ENCODE measurements at places on chromosomes 6 and 20.
A peak's percentile ranks its signal among the peaks of the same experiment; 100 is the strongest.

GRCh38 chr6:69861986-69862385 lies 4.4 kb upstream of the COL19A1 start:
- no peak for DNase-seq

GRCh38 chr20:61679473-61679872 lies 386.2 kb downstream of the TAF4 start:
- no peak for DNase-seq

DNA sequence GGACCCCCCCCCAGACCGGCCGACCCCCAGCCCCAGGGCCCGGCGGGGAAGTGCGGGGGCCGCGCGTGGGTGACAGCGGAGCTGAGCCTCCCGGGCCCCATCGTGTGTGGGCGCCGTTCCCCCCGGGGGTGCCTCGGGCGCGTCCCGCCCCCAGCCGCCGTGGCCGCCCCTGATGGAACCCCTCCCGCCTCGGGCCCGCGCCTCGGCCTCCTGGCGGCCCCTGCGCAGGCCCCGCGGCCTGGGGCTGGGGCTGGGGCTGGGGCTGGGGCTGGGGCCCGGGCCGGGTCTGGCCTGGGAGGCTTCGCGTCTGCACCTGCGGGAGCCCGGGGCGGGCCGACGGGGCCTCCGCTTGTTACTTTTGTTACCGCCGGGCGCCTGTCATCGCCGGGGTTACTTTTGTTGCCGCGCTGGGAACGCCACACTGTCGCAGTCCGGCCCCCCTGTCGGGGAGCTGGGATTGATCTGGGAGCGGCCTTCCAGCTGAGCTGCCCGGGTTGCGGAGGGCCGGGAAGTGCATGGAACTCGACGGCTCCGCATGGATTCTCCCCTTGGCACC lies 598 bp downstream of the OGFR start:
- DNase-seq: no peak

DNA sequence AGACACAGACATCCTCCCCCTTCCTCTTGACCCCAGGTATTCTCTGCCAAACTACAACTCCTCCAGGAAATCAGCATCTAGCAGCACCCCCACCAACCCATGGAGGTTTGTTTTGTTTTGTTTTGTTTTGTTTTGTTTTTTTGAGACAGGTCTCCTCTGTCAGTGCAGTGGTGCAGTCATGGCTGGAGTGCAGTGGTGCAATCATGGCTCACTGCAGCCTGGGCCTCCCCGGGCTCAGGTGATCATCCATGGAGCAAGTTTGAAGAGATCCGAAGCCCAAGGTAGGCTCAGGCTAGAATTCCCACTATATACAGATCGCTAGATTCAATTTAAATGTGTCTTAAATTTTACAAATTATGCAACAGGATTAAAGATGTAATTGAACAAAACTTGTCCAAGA lies 518.2 kb upstream of the ARID1B start:
- DNase-seq: no peak

- DNase-seq: peak; percentile 69
Observed at GRCh38 chr6:10416863-10417641, 2.2 kb upstream of the TFAP2A start.

- no peak for DNase-seq
Observed at GRCh38 chr6:111480988-111481822, 1.8 kb downstream of the REV3L start.

DNA sequence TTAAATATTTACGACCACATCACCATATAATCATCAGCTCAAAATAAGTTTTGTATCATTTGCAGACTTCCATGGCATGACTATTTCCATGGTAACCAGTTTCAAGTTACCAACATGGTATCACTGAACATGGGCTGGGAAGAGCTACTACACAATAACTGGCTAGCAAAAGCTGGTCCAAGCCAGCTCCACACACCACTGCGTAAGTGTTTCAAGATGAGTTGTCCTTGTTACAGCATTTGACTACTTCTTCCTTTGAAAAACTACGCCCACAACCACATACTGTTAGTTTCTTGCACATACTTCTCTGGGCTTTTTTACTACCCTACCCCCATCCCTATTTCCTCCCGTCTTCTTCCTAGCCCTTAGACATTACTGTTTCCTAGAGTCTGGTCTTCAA lies 8.5 kb downstream of the CD164 start:
- DNase-seq: no peak

DNA sequence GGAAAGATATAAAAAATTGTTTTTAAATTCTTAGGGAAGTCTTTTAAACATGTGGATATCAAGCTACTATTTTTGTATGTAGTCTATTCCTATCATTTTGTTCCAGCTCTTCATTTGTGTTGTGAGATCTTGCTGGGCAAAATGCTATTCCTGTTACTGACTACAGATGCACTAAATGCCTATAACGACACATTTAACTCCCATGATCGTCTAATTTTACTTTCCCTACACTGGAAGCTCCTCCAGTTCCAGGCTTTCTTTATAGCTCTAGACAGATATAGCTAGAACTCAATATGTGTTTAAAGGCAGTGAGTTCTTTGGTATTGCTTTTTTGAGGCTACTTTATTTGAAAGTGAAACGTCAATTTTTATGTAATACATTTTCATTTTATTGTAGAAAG lies 971.5 kb upstream of the CITED2 start:
- DNase-seq: no peak

DNA sequence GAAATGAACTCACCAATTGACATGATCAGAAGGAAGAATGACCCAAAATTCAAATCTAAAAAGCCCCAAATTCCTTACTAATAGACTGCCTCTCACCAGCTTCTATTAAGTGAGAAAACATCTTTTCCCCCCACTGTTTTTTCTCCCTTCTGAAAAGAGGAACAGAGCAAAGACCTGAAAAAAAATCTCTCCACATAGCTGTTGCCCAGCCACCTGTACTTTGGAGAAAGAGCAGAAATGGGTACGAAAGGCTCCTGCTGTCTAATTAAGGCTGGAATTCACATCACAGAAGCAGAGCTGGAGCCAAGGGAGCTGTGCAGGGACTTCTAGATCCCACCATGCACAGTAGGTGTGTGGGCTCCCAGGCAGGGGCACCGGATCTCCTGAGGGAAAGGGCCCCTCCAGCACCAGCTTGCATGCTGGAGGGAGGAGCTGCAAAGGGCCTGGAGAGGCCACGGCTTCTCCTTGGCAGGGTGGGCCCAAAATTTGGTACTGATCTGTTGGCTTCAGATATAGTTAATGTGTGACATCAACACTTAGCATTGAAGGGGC lies 73.2 kb upstream of the DUSP22 start:
- DNase-seq: no peak

GRCh38 chr6:15966000-15966520 lies 162.8 kb upstream of the MYLIP start:
- no peak for DNase-seq

DNA sequence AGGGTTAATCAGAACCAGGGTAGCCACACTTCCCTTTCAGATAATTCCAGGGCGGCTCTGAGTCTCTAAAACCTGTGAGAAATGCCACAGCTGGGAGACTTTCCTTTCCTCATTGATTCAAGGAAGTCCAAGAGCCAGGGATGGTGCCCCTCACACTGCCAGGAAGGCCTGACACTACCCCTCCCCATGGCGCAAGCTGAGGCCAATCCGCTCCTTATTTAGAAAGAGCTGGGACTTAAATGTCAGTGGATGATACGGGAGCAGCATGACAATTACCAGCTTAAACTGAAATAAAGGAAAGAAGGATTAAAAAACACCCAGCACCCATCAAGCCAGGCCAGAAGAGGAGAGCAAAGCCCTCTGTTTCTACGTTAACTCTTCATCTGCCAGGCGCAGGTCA lies 244.4 kb downstream of the LRFN2 start:
- no peak for DNase-seq

- no peak for DNase-seq
Observed at GRCh38 chr6:46042355-46042999, 26.8 kb upstream of the CLIC5 start.

DNA sequence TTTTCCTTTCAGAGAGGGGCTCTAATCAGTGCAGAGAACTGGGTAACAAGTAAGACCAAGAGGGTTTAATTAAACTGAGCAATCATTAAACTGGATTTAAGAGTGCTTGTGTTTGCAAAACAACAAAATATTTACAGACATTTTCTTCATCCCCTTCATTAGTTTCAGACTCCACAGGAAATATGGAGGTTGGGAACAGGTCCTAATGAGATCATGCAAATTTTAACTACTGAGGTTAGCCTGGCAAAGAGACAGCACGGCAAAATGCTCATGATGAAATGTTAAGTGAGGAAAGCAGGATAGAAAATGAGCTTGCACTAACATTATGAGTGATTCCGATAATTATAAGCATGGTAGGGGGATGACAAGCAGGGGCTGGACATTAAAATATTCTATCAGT lies 268.9 kb downstream of the PTPRT start:
- DNase-seq: no peak

DNA sequence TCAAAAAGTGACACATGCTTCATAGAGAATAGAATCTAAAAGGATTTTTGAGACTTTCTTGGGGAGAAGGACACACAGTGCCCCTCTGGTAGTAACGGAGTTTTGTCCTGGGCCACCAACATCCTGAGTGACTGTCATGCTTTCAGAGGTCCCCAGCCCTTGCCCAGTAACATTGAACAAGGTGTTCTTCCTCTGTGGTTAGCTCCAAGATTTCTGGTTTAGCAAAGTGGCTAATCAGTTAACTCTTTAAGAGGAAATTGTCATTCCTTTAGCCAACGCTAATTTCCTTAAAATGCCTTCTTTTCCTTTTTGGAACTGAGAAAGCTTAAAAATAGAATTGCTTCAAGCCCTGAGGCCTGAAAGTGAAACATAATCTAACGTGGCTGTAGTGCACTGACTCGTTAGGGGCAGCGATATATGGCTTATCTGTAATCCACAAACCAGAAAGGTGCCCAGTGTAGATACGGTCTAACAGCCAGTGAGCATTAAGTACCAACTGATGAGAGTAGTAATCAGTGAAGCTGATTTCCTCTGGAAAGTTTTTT lies 7.8 kb downstream of the E2F3 start:
- DNase-seq: no peak

DNA sequence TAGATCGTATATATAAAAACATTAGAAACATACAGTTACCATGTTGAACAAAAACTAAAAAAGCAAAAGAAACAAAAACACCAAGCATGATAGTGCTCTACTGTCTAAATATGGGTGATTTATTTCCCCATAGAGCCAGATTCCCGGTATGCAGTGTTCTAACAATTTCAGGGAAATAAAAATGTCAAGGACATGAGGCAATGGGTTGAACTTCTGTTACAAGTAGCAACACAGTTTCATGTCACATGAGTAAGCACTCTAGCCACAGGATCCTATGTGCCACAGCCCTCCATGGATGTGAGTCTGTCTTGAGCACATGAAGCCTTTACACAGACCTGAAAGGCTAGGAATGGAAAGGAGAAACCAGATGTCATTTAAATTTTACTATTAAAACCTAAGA lies 96.0 kb downstream of the MAP3K5 start:
- DNase-seq: no peak
